ENCODE measurements at places on chromosomes 5 and 9. TPM values are rescaled to one million over a fixed set of nuclear protein-coding genes. Genes with fewer than 3 reads are reported as not detected.

SLC6A3 gene
- 0.08 TPM for total RNA-seq

LCN9 gene
- not detected for total RNA-seq

GKAP1 gene
- 9.5 TPM for total RNA-seq

TUSC1 gene
- total RNA-seq = 0.14 TPM

SAP30L gene
- total RNA-seq = 33.6 TPM

MYO10 gene
- total RNA-seq = not detected

LOX gene
- total RNA-seq = 0.06 TPM

CXXC5 gene
- 1.9 TPM for total RNA-seq

DNA sequence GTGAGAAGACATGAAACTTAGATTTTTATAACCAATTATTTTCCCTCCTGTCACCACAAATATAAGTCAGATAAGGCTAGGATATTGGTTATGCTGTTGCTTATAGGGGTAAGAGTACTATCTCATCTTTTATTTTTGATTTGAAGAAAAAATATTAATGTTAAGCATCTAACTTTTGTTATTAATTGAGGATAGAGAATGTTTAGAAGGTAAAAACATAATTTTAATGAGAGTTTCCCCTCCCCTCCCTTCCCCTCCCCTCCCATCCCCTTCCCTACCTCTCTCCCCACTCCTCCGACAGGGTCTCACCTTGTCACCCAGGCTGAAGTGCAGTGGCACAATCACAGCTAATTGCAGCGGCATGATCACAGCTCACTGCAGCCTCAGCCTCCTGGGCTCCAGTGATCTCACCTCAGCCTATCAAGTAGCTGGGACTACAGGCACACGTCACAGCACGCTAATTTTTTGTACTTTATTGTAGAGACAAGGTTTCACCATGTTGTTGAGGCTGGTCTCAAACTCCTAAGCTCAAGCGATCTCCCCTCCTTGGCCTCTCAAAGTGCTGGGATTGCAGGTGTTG lies 86.7 kb downstream of the RIC1 start:
- DNase-seq = no peak

- no peak for DNase-seq
Measured at GRCh38 chr9:119074017-119074416, 295.2 kb downstream of the BRINP1 start.

GRCh38 chr9:5566054-5566618 lies 55.8 kb downstream of the PDCD1LG2 start:
- DNase-seq = no peak

GRCh38 chr9:131253891-131254491 lies 22.3 kb downstream of the FAM78A start:
- DNase-seq = no peak

DNA sequence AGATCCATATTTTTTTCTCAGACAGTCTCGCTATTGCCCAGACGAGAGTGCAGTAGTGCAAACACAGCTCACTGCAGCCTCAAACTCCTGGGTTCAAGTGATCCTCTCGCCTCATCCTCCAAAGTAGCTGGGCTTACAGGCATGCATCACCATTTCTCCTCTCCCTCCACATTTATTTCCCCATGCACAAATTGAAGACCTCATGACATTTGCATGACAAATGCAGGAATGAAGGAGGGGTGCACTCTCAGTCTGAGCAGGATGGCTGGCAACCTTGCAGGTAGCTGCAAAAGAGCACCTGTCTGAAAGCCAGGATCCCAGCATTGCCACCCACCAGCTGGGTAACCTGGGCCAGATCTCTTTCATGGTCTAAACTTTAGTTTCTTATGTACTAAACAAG lies 111.2 kb downstream of the SH3TC2 start:
- DNase-seq = no peak

- DNase-seq = no peak
Measured at GRCh38 chr5:34717426-34718327, 61.5 kb downstream of the RAI14 start.

- DNase-seq = no peak
Measured at GRCh38 chr5:61303346-61303745, 28.7 kb upstream of the ZSWIM6 start.

DNA sequence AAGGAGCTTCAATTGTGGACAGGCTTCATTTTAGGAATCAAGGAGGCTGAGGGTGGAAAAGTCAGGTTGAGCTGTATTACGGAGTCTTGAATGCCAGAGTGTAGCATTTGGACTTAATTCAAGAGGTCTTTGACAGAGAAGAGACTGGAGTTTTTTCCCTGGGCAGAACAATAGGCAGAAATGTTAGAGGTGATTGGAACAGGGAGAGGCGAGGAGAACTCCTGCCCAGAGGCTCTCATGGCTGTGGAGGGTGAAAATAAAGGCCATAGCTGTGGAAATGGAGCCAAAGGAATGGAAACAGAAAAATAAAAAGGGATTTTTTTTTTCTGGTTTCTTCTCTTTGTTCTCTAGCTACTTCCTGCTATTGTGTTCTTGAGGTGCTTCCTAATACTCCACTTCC lies 3.7 kb upstream of the IFNB1 start:
- DNase-seq = no peak

- no peak for DNase-seq
Measured at GRCh38 chr9:95971815-95972214, 96.3 kb downstream of the ERCC6L2 start.

GRCh38 chr5:85813146-85813545 lies 804.6 kb upstream of the COX7C start:
- DNase-seq = no peak

- DNase-seq = no peak
Measured at GRCh38 chr9:70597886-70598285, 183.4 kb upstream of the KLF9 start.

GRCh38 chr9:127004946-127005769 lies 90.6 kb downstream of the RALGPS1 start:
- peak; percentile 78 for DNase-seq

DNA sequence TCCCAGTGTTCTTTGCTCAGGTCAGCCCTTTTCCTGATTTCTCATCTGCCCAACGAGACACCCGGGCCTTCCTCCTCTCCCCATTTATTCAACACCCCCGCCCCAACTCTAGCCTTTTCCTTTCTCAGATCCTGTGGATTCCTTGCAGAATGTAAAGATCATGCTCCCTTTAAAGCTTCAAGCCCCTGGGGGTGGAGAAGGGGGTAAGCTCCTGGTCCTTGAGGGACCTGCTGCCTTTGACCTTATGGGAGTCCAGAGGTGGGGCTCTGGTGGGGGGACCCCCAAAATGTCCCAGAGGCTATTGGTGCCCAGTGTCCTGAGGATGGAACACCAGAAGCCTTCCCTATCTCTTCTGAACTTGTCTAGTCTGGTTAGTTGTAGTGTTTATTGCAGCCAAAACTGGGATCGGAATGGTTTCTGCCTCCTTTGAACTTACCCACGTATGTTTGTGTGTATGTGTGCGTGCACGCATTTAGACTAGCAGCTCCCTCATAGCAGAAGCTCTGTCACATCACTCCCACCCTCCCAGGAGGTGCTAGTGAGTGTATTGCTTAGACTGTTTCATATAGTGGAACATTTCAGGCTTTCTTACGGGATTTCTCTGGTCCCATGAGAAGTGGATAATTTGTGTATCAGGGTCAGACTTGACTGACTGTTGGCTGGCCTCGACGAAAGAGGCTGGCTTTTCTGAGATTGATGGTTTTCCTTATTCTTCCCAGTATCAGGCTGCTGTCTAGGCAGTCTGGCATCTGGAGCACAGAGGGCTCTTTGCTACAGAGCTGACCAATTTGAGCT lies 1.1 kb downstream of the GALNT10 start:
- peak; percentile 12 for DNase-seq

- no peak for DNase-seq
Measured at GRCh38 chr5:76125888-76126287, 42.7 kb downstream of the SV2C start.

GRCh38 chr9:97564291-97565175 lies 63.1 kb downstream of the TMOD1 start:
- DNase-seq = no peak

DNA sequence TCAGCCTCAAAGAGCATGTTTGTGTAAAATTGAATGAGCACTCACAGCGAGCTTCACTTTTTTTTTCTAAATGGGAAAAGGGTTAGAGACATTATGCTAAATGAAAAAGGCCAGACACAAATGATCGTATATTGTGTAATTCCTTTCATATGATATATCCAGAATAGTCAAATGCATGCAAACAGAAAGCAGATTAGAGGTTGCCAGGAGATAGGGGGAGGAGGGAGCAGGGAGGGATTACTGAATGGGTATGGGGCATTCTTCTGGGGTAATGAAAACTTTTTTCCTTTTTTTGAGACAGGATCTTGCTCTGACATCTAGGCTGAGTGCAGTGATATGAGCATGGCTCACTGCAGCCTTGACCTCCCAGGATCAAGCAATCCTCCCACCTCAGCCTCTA lies 47.1 kb downstream of the DMAC1 start:
- no peak for DNase-seq
